Airway epithelial cell (primary cell): ENCODE measurements at places on chromosomes 12 and 14. TPM values are rescaled to one million over a fixed set of nuclear protein-coding genes. Genes with fewer than 3 reads are reported as not detected.

The ERH gene
- 101 TPM in 2 replicates for total RNA-seq

The TAS2R7 gene
- total RNA-seq, result not detected in 2 replicates

The KCNJ8 gene
- 0.14 and 0.33 TPM in 2 replicates for total RNA-seq

The DPPA3 gene
- not detected in 2 replicates for total RNA-seq

The ANGEL1 gene
- total RNA-seq, result 6.8 and 13.2 TPM in 2 replicates
